ENCODE measurements at places on chromosomes 4 and X.
A peak's percentile ranks its signal among the peaks of the same experiment; 100 is the strongest.

- no peak for DNase-seq
These were observed 314 bp downstream of the EPHA5 start for GRCh38 chr4:65670020-65670330.

DNA sequence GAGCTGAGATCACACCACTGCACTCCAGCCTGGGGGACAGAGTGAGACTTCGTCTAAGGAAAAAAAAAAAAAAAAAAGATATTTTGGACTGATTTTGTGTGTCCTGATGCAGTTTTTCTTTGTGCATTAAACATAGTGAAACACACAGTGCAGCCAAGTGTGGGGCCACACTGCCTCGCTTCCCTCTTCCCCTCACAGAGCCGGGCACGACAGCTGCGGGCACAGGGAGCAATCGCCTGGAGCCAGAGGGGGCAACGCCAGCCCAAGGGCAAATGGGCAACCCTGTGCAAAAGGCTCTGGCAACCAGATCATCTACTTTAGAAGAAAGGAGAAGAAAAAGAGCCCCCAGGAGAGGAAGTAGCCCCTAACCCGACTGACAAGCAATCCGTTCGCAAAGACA is 13.5 kb upstream of the CCNQ start:
- no peak for DNase-seq

- DNase-seq, result no peak
These were observed 123.7 kb upstream of the TLR3 start for GRCh38 chr4:185945252-185945651.

GRCh38 chr4:170089274-170089667 is 485 bp downstream of the AADAT start:
- DNase-seq, result peak; percentile 35

Data from lung microvascular endothelial cell (primary cell).